ENCODE measurements at places on chromosomes 12 and 14.

GRCh38 chr12:34294137-34294536 lies 271.8 kb downstream of the ALG10 start:
- DNase-seq = no peak

DNA sequence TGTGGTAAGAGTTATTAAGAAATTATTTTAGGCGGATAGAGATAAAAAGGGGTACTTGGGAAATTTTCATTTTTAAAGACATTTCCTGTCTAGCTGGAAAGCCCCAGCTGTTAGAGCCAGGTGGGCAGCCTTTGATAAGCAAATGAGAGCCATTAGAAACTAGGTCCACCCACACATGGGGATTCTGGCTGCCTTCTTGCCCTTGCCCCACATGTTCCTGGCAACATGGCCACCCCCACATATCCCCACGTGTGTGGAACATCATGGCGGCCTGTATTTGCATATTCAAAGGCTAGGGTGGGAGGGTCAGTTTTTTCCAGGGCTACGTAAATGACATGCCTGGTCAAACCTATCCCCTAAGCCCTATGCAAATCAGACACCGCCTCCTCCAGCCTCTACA lies 1382.1 kb downstream of the AACS start:
- no peak for DNase-seq

DNA sequence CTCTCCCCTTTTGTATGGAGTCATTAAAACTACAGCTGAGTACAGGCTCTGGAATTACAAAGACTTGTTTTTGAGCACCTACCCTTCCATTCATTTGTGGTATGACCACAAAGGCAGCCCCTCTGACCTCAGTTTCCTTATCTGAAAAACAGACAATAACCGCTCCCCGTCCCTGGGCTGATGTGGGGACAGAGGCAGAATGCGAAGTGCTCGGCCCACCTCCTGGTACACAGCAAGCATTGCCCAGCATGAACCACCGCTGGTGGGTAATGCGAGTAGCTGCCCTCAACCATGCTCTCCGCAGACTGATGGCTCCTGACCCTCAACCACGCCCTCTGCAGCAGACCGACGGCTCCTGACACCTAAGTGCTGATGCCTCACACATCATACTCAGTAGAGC lies 22.4 kb downstream of the P2RX2 start:
- no peak for DNase-seq

DNA sequence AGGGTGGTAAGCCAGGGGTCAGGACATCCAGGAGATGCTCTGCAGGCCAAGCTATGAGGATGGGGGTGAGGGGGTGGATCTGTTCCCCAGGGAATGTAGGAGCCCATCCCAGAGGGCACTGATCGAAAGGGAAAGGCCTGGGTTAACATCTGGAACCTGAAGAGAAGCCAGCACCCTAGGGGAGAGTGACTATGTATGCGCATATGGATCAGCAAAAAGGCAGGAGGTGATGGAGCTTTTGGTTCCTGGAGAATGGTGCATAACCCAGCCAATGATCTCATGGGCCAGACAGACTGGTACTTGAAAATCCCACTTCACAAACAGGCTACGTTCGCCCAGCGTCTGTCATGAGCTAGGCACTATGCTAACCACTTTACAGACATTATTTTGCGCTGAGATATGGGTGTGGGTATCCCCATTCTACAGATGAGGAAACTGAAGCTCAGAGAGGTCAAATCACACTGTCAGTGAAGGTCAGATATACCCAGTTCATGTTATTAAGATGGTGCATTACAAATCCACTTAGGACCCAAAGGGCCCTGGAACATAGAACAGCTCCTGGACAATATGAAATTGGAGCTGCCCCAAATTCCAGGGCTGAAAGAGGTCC lies 1.6 kb downstream of the CCDC63 start:
- no peak for DNase-seq

GRCh38 chr14:90758959-90759358 lies 57.3 kb downstream of the TTC7B start:
- DNase-seq = peak; percentile 52

DNA sequence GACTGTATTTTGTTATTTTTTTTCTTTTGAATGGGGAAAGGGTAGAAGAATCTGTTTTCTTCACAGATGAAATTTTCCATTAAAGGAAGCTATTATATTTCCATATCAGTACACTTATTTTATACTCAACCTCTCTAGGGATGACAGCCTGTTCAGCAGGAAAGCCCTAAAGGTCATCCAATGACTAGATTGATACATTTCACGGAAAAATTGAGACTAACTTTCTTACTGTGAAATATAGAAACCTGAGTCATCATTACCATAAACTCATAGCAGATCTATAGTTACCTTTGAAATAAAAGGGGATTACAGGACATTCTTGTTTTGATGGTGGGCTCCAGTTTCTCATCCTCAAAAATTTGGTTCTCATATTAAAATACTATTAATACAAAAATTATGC lies 36.1 kb upstream of the PTCSC3 start:
- DNase-seq = no peak

DNA sequence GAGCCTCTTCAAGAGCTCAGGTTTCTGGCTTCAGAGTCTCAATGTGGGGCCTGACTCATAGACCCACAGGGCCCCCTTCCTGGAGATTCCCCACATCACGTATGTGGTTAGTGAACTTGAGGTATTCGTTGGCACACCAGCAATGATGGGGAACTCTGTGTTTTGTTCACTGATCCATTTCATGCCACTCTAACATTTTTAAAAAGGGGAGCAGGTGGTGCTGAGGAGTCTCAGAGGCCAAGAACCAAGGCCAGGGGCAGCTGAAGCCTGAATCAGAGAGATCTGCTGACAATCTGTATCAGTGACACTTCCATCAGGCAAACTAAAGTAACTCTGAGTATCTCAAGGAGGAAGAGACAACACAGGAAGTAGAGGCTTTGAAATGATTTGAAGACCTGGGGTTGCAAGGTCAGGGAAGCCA lies 323.4 kb downstream of the VRK1 start:
- DNase-seq = no peak

DNA sequence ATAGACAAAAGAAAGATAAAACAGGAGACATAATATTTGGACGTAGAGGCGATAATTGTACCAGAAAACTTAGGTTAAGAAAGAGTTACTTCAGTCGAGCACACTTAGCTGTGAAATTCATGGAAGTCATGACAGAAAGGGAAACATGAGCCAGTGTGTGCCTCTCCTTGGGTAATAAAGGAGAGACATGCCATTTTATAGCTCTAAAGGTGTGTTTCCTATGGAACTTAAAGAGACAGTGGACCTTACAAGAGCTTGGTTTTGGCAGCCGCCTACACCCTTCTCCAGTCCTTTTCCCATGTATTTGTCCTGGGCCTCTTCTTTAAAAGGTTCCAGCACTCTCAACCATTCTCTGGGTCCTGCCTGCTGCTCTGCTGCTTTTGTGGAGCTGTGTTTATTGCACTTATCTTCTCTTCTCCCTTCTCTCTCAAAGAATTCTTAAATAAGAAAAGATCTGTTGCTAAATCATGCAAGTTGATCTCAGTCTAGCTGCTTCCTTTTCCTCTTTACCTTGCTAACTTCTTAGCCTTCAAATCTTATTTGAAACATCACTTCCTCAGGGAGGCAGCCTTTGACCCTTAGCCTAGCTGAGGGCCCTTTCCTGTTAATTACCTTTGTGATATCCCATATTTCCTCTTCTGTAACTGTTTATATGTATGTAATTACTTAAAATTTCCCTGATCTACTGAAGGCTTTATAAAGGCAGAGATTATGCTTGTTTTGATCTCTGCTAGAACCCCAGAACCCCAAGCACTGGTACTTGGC lies 81.8 kb upstream of the EVL start:
- DNase-seq = no peak

- no peak for DNase-seq
Measured at GRCh38 chr12:63302269-63302940, 151.4 kb upstream of the AVPR1A start.

DNA sequence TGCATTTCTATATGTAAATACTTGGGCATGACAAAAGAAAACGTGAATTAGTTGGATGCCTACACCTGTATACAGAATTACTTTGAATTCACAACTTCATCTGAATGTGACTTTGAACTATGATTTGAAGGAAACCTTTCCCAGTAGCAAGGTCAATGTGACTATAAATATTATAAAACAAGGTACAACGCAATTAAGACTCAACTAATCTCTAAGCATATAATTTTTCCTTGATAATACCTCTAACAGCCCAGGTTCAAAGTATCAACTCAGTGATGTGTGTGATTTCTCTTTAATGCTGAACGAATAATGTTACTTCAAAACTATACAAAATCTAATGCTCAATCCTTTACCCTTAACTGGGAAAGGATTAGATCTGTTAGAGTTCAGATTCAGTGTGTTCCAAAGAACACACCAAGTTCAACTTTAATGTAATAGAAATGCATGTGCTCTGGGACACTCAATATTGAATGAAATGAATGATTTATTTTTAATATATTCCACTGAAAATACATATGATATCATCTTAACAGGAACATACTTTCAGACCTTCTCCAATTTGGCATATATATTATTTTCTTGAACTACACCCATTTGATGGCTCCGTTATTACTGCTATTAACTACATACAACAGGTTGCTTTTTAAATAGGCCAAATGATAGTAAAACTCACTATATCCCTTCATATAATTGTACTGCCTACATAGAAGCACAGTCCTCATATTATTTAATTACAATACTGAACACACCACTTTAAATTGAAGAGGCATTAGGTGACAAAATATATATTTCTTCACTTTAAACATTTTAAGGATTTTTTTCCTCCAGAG lies 40.1 kb upstream of the MTERF2 start:
- DNase-seq = no peak

- peak; percentile 64 for DNase-seq
Measured at GRCh38 chr12:30782316-30783173, 27.8 kb upstream of the CAPRIN2 start.

DNA sequence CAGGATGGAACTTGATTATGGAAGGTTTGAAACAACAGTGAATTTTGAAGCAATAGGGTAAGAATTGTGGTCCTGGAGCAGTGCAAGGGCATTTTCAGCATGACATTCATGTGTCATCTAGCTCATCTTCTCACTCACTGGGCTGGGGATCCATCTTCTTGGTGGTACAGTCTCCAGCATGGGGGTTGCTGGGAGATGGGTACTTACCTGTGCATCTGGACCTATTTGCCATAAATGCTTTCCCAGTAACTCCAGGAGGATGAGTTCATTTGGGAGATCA lies 7.2 kb downstream of the HSP90AA1 start:
- no peak for DNase-seq

GRCh38 chr14:101734246-101734847 lies 27.2 kb upstream of the PPP2R5C start:
- no peak for DNase-seq

DNA sequence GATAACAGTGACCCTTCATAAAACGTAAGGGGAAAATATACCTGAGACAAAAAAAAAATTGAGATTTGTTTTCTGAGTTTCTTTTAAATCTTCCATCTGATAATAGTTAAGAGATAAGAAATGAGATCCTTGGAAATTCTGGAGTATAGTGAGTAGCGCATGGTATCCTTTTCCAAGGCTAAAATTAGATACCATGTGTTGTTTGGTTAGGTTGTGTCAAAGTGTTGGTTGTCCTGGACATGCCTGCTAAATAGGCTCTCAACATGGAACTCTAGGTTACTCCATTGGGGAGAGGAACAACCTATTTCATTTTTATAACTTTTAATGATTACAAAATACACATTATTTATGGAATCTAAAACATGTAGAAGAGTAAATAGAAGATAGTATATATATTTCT lies 14.8 kb downstream of the PYGL start:
- no peak for DNase-seq

- DNase-seq = no peak
Measured at GRCh38 chr12:105317942-105318621, 12.4 kb upstream of the C12orf75 start.

DNA sequence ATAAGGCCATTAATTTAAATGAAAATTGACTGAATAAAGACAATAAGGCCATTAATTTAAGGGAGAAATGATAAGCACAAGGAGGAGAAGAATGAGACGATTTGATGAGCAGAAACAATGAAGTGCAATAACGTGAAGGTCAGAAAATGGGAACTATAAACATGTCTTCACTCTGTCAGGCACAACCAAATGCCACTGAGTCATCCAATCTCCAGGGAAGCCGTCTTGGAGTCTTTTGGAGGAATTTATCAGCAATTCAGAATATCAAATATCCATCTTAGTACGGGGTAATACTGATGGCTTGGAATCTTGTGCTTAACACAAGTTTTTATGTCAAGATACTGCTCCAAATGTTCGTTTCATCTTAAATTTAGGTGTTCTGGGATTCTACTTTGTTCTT lies 159.9 kb downstream of the CAPZA3 start:
- no peak for DNase-seq

DNA sequence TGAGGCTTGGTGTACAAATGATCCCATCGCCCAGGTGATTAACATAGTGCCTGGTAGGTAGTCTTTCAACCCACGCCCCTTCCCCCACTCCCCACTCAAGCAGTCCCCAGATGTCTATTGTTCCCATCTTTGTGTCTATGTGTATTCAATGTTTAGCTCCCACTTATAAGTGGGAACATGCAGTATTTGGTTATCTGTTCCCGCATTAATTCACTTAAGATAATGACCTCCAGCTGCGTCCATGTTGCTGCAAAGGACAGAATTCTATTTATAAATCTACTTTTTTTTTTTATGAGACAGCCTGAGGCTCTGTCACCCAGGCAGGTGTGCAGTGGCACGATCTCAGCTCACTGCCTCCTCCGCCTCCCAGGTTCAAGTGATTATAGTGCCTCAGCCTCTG lies 15.7 kb downstream of the SPX start:
- no peak for DNase-seq

DNA sequence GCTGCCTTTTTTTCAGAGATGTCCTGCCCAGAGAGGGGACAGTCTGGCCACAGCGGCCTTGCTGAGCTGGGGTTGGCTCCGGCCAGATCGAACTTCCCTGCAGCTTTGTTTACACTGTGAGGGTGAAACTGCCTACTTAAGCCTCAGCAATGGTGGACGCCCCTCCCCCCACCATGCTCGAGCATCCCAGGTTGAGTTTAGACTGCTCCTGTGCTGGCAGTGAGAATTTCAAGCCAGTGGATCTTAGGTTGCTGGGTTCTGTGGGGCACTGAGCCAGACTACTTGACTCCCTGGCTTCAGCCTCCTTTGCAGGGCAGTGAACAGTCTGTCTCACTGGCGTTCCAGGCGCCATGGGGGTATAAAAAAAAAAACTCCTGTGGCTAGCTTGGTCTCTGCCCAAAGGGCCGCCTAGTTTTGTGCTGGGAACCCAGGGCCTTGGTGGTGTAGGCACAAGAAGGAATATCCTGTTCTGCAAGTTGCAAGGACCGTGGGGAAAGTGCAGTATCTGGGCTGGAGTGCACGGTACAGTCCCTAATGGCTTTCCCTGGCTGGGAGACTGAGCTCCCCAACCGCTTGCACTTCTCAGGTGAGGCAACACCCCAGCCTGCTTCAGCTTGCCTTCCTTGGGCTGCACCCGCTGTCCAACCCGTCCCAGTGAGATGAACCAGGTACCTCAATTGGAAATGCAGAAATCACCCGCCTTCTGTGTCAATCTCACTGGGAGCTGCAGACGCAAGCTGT lies 79.1 kb downstream of the LRIG3 start:
- no peak for DNase-seq

DNA sequence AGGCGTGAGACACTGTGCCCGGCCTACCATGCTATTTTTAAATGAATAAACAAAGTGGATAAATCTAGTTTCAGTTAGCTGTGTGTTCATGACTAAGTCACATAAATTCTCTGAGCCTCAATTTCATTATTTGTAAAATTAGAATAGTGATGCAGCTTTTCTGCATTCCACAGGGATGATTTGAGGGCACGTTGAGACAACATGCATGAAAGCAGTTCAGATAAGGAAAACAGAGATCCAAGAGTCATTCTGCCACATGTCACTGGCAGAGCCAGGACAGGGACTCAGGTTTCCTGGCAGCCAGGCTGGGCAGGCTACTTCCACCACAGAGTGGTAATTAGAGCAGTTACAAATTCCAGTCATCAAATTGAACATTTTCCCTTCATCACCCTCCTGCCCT lies 2.9 kb upstream of the PPP4R4 start:
- no peak for DNase-seq
